ENCODE measurements at places on chromosomes 4 and X.

DNA sequence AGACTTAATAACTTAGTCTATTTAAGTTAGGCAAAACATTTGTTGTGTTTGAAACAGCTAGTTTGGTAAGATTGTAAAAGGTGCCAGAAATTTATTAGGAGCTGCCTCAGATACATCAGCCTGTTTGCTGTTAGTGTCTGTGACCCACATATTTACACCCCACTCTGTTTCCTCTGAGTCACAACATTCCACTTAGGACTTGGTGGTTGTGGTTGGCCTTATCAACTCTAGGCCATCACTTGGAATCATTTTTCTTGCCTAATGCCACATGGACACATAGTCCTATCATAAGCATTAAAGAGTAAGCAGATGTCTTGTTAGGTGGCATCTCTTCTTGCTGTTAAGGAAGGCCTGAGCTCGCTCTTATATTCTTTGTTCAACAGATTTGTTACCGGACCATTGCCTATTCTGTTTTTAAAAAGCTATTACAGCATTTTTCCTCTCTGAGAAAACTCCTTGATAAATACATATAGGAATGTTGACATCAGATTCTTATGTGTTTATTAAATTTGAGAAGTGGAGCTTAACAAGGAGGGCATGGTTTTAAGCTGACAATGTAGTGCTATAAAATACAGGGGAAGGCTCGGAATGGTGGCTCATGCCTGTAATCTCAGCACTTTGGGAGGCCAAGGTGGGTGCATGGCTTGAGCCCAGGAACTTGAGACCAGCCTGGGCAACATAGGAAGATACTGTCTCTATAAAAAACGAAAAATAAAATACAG, 51.2 kb upstream of the PGRMC2 start:
- no peak for DNase-seq

DNA sequence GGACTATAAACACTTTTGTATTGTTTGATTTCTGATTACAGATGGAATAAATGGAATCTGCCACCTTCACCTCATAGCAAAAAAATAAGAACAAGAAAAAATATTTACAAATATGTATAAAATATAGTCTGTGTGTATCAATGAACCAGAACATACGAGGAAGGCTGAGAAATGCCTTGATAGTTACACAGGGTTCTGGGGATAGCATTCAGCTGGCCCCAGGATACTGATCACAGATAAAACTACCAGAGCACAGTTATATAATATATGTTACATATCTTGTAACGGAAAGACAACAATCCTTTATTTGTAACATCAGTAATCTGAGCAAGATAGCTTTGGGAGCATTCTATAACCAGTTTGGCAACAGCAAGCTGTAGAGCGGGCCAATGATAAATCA, 1075.1 kb upstream of the GRID2 start:
- no peak for DNase-seq

GRCh38 chr4:25941457-25942221, 27.6 kb downstream of the SMIM20 start:
- DNase-seq, result no peak

DNA sequence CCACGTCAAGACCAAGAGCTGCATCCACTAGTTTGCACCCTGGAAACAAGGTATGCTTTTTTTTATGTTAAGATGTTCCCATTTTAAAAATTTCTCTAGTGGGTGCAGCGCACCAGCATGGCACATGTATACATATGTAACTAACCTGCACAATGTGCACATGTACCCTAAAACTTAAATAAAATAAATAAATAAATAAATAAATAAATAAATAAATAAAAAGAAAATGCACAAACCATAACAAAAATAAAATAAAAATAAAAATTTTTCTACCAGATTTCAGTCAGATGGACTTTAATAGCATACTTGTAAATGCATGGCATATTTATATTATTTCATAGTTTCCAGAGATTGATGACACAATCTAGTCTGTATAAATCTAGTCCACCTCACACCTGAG, 1.9 kb upstream of the PRR27 start:
- DNase-seq, result no peak
